ENCODE measurements at places on chromosomes 5 and 9. TPM values are rescaled to one million over a fixed set of nuclear protein-coding genes. Genes with fewer than 3 reads are reported as not detected.

The MYO10 gene
- total RNA-seq: 37.1 TPM

DNA sequence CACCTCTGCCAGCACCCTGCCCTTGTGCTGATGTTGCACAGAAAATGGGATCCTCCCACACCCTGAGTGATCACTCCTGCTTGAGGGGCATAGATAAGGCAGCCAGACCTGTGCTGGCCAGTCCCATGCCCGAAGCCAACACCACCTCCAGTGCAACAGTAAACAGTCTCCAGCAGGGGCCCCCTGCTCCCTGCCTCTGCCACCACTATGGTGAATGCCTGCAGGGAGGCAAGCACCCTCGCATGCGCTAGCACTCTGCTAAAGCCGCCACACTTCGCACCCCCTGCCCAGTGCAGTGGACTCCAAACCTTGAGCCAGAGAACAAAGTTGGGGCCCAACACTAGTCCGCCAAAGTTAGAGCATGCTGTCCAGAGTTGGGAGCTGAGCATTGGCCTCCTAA, 118.7 kb downstream of the PJA2 start:
- DNase-seq: no peak

GRCh38 chr9:73114958-73115357, 36.7 kb upstream of the ANXA1 start:
- DNase-seq: peak; percentile 60

The MEIKIN gene
- total RNA-seq: not detected

DNA sequence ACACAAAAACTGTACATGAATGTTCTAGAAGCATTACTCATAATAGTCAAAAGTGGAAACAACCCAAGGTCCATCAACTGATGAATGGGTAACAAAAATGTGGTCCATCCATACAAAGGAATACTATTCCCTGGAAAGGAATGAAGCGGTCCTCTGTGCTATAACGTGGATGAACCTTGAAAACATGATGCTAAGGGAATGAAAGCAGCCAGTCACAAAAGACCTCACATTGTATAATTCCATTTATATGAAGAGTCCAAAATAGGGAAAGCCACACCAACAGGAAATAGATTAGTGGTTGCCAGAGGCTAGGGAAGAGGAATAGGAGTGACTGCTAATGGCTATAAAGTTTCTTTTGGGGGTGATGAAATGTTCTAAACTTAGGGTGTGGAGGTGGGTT, 22.7 kb upstream of the BARHL1 start:
- no peak for DNase-seq

The TRIP13 gene
- 4.4 TPM for total RNA-seq

GRCh38 chr9:14278291-14278721, 35.6 kb downstream of the NFIB start:
- DNase-seq: peak; percentile 63

GRCh38 chr5:135894276-135894675, 1.4 kb downstream of the IL9 start:
- no peak for DNase-seq

The NR2F1-AS1 gene
- 11.8 TPM for total RNA-seq

DNA sequence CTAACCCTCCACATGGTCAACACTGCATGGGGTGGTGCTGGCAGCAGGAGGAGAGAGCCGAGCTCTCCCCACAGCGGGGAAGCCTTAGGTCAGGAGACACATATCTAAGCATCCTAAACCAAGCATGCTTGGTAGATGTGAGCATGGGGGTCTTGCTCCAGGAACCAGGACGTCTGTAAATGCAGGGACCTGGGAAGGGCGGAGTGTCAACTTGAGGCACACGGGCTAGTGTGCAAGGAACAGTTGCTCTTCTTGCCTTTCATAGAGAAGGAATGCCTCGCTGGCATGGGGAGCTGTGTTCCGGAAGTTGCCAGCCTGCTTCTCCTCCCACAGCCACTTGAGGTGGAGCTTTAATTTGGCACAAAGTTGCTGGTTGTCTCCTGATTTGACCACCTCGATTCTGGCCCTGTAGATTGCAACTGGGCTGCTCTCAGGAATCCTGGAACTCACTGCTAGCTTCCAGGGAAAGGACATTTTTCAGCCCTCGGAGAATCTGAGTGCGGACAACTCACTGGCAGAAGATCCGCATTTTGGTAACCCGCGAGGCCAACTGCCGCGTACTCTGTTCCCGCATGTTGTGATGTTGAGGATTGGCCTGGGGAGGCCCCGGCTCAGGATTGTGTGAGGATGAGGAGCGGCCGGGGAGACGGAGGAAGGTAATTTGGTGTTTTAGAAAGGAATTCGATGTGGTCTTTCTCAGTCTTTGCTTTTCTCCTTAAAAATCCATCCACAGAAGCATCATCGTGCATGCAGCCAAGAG, 370.3 kb upstream of the IRX1 start:
- DNase-seq: no peak

The GGTA1 gene
- total RNA-seq: 0.18 TPM

DNA sequence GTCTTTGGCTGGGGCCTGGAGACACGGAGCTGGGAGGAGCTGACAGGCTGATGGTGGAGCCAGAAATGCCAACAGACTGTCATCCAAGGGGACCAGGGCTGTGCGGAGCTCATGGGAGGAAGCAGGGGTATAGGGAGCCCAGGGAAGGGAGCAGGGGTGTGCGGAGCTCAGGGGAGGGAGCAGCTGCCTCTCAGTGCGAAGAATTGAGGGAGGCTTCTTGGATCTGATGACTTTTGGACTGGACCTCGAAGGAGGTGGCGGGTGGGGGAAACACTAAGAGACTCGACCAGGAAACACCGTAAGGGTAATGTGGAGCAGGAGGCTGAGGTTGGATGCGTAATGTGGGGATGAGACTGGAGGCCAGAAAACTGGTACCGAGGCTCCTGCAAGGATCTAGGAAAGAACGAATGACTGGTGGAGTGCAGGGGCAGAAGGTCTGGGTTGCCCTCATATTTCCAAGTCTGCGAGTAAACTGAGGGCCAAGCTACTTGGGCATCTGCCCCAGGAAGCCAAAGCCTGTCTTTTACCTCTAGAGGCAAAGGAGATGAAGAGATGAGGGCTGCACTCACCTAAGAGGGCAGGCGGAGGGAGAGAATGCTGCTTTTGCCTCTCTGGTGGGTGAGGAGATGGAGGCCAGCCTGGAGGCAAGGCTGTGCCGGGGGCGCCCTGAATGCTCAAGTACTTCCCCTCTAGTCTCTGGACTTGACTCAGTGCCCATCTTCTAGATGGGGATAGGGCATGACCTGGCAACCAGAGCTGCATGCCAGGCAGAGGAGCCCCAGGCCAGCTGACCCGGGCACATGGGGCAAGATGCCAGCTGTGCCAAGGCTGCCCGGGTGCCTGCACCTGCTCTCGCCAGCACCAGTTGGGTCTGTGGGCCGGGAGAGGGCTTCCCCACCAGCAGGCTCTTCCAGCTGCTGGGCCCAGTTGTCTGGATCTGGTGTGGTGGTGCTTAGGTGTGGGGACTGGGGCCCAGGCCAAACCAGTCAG, 2.3 kb downstream of the PTGS1 start:
- no peak for DNase-seq

DNA sequence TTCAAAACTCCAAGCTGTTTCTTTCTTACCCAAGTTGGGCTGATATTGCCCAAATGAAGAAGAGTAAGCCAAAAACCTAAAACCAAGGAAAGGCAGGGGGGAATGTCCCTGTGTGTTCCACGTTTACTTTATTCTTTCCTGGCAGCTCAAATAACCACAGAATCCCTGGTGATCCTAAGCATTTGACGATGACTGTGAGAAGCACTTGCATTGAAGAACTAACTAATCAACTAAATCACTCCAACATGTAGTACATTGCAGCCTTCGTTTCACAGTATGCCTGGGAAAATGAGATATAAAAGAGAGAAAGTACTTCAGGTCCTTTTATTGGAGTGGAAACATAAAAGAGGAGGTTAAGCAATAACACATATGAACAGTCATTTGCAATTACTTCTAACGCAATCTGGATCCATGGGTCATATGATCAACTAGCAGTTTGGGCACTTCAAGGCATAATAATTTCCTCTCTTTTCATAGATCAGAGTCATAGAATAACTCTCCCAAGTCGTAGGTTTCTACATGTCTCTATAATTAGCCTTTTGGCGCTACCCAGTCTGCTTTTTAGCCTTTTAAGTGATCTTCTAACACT, 338.4 kb downstream of the TMEM167A start:
- no peak for DNase-seq

DNA sequence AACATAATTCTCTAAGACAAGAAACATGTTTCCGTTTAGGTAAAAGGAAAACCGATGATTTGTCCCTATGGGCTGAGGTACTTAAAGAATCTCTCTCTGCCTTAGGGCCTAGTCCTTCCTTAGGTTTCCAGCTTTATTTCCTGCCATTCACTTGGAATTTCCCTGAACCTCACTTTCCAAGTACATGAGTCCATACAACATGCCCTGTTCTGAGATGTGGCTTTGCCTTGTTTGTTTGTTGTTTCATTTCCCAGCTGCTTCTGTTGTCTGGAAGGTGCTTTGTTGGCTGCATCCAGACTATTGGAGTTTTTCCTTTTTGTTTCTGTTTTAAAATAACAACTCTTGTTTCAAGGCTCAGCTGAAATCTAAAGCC, 95.2 kb downstream of the ALDH1A1 start:
- DNase-seq: no peak

GRCh38 chr9:74663439-74663838, 166.3 kb downstream of the RORB start:
- DNase-seq: no peak

GRCh38 chr9:133377721-133378216, 1.6 kb downstream of the STKLD1 start:
- peak; percentile 45 for DNase-seq

DNA sequence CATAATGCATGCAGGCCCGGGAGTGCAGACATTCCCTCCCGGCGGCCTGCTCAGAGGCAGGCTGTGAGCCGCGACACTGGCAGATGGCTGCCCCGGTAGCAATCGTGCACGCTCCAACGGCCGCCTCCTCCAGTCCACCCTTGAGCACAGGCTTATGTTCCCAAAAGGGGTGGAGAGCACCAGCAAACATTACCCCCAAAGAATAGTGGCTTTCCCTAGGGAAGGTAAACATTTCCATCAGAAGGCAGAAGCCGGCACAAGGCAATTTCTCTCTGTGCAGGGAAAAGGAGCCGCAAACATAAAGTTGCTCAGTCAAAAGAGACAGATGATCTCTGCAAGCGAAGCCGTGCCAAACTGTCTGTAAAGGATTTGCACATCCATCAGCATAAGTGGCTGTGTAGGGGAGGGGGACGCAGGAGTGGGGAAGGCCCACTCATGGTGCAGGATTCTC, 92.5 kb downstream of the SIL1 start:
- no peak for DNase-seq

DNA sequence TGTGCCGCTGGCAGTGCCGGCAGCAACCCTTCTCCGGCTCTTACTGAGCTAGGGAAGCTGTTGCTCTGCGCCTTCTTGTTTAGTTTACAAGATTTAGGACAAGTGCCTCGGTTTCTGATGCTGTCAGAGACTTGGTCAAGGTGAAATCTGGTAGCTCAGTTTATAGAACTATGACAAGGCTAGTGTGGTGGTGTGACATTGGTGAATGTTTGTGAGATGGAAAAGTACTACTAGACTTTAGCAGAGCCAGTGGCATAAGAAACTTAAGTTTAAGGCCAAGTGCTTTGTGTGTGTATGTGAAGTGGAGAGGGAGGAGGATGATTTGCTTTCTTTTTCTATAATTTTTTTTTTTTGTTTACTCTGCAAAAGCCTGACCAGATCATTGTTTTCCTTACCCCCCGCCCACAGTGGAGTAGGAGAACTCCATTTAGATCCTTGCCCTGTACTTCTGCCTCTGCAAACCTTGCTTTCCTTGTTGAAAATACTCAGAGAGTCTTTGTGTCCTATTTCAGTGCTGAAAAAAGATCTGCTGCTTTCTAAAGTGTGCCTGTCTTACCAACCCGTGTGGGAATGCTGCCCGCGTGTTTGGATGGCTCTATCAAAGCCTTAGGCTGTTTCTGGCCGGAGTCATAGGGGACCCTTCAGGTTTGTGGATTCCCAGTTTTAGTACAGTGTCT, 75.9 kb downstream of the TRIO start:
- no peak for DNase-seq

The CYLC2 gene
- total RNA-seq: not detected

DNA sequence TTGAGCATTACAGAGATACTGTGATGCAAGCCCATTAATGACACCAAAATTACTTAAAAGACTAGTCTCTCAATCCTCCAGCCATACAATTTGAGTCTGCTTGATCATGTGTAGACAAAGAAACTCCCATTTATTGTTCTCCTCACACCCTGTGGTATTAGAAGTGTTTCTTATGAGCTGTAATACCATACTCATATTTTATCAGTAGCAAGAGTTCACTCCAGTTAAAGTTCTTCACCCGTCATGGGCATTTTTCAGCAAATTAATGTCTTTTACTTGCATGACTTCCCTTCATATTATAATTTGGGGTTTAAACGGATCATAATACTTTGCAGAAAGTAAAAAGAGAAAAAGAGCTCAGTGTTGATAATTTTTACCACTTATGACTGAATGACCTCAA, 242.9 kb downstream of the BNC2 start:
- no peak for DNase-seq

- no peak for DNase-seq
Measured at GRCh38 chr9:14304259-14304658, 9.7 kb downstream of the NFIB start.

GRCh38 chr5:1554410-1554967, 30.7 kb upstream of the LPCAT1 start:
- no peak for DNase-seq

The DBH gene
- total RNA-seq: not detected

The AUH gene
- total RNA-seq: 69.4 TPM

- DNase-seq: no peak
Measured at GRCh38 chr5:179375831-179376365, 30.6 kb upstream of the ADAMTS2 start.

The ADAMTS12 gene
- 13.0 TPM for total RNA-seq

The C5orf52 gene
- not detected for total RNA-seq

GRCh38 chr5:153991168-153991567, 47.5 kb downstream of the FAM114A2 start:
- DNase-seq: no peak

- no peak for DNase-seq
Measured at GRCh38 chr9:29282121-29282520, 1708.8 kb upstream of the C9orf72 start.

DNA sequence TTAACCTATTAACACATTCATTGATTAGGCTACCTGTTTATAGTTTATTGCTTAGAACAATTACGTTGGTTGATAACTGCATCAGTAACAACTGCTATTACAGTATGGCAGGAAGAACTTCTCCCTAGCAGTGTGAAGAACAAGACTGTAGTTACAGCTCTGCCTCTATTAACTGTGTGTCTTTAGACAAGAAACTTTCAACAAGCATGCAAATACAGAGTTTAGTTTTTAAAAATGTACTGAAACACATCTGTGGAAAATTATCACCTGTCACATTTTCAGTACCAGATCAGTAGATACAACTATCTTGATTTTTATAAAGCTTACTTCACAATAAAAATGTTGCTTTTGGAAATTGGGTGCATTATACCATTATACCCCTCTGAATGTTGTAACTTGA, 22.2 kb downstream of the ELL2 start:
- no peak for DNase-seq

The ENG gene
- total RNA-seq: 62.0 TPM

DNA sequence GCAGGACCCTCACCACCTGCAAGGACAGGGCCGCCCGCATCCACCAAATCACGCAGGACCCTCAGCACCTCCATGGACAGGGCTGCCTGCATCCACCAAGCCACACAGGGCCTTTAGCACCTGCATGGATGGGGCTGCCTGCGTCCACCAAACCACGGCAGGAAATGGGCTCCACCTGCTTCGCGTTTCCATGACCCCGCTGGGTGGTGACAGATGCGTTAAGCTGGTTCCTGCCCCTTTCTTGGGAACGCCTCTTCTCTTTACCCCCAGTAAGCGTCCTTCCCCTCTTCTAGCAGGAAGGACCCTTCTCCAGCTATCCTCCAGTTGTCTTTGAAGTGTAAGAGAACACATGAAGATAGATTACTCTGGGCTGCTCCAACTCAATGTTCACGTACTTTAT, 13.5 kb downstream of the FBP1 start:
- no peak for DNase-seq

The TPD52L3 gene
- total RNA-seq: not detected
